ENCODE measurements at places on chromosomes 6 and 20. TPM values are rescaled to one million over a fixed set of nuclear protein-coding genes. Genes with fewer than 3 reads are reported as not detected.

The RAB44 gene
- not detected for total RNA-seq

The SLC22A16 gene
- not detected for total RNA-seq

DNA sequence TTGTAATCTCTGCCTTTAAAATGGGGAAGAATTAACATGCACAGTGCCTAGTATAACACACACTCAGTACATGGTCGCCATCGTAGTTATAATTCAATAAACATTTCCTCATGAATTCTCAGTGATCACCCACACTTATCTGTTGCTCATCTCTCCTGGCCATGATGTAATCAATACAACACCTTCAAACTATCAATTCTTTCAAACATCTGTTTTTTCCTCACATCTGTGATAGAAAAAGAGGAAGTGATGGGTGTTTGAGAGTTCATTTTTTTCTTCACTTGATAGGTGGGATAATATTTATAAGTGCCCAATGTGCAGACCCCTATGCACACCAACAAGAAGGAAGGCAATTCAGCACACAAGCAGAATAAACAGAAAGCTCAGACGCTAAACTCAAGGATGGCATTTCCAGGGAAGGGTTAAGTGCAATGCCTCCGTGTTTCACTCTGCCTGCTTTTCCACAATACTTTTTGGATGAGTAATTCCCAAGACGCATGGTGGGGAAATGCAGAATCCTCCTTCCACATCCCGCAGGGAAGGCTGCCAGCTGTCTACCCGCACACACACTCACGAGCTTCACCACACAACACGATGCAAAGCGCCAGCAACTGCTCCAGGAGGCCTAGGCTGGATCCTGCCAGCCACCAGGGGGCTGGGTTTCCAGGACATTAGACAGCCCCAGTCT, 100.3 kb downstream of the GMPR start:
- peak; percentile 69 for DNase-seq

The EPPIN gene
- not detected for total RNA-seq

- no peak for DNase-seq
Observed at GRCh38 chr6:10276106-10276505, 138.8 kb downstream of the TFAP2A start.

The SGK1 gene
- 272 TPM for total RNA-seq

The PRICKLE4 gene
- 5.2 TPM for total RNA-seq
